ENCODE measurements at places on chromosomes 3 and 15.

DNA sequence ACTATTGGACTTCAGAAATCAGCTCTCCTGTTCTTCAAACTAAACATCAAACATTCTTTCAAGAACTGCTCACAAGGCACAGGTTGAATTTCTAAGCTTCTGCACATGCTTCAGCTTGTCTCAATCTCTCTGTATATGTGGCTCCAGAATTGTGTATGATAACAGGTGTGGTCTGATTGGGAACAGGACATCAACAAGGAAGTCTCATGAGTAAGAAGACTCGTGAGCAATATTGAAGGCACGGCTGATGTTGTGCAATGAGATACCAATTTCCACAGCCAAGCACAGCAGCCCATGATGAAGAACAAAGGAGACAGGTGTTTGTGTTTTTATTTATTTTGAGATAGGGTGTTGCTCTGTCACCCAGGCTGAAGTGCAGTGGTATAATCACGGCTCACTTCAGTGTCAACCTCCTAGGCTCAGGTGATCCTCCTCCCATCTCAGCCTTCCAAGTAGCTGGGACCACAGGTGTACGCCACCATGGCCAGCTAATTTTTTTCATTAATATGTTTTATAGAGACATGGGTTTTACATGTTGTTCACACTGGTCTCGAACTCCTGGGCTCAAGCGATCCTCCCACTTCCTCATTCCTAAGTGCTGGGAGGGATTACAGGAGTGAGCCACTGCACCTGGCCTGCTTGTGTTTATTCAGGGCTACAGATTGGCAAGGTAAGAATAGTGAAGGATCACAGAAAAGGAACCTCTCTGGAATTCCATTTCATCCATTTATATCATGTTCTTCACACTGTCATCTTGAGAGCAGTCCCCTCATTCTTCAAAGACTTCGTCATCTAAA, 32.2 kb upstream of the ABHD17C start:
- DNase-seq = no peak

DNA sequence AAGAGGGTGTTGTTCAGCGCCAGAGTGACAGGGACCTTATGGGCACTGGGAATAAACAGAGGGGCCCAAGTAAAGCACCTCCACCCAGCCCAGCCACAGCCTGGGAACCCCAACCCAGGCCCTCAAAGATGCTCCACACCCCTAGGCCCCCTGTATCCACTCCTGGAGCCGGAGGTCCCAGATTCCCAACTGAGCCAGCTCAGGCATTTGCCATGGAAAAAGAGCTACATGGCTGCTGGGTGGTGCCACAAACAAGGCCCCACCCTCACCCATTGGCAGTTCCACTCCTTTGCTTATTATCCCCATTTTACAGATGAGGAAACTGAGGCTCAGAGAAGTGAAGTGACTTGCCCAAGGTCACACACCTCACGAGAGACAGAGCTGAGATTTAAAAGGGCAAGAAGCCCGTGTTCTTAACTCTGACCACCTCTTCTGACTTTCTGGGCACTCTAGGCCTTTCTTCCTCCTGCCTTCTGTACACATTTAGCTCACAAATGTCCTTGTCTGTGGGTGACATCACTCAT, 16.9 kb downstream of the ANPEP start:
- DNase-seq = no peak

- DNase-seq = no peak
Observed at GRCh38 chr15:72368899-72369298, 6.9 kb downstream of the HEXA start.

DNA sequence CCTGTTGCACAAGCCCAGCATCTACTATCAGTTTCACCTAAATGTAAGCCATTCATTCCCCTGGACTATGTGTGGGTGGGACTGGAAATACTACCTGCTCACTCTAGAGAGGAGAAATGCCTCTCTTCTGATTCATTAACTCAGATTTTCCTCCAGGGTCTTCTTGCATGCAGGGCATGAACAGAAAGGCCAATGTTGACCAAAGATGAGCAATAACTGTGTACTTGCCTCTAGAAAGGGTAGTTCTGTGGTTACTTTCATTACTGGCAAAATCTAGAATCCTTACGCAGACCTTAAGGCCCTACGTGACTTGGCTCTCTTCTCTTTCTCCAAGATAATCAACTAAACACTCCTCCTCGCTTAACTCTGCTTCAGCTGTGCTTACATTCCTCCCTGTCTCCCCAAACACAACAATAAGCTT, 81.4 kb upstream of the PSMD6 start:
- DNase-seq = no peak

DNA sequence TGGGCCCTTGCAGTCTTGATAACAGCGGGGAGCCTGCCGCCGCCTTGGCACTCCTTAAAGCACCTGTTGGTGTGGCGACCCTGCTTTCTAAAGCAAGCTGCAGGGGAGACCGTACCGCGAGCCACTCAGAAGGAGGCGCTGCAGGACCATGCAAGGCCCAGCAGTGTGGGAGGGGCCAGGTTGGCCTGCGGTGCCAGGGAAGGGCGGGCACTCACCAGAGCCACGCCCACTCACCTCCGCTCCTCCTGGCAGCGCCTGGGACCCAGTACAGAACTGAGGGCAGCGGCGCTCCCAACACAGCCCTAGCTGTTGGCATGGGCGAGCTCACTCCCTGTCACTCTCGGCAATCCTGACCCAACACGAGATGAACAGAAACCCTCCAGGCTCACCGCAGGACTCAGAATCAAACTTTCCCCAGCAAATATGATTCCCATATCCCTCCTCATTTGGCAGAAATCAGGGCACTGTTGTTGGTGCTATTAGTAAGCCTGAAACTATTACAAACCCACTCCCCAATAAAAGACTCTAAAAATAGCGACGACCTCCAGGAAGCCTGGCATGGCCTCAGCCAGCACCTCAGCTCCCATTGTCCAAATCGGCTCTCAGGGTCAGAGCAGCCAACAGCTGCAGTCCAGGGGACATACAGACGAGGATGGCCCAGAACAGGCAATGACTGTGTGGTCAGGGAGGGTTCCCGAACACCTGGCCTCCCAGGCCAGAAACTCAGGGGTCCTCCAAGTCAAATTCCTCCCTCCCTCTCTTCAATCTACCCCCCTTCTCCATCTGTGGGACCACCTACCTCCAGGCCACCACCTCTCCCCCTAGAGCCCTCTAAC, 77.2 kb downstream of the TBC1D2B start:
- DNase-seq = peak; percentile 46

DNA sequence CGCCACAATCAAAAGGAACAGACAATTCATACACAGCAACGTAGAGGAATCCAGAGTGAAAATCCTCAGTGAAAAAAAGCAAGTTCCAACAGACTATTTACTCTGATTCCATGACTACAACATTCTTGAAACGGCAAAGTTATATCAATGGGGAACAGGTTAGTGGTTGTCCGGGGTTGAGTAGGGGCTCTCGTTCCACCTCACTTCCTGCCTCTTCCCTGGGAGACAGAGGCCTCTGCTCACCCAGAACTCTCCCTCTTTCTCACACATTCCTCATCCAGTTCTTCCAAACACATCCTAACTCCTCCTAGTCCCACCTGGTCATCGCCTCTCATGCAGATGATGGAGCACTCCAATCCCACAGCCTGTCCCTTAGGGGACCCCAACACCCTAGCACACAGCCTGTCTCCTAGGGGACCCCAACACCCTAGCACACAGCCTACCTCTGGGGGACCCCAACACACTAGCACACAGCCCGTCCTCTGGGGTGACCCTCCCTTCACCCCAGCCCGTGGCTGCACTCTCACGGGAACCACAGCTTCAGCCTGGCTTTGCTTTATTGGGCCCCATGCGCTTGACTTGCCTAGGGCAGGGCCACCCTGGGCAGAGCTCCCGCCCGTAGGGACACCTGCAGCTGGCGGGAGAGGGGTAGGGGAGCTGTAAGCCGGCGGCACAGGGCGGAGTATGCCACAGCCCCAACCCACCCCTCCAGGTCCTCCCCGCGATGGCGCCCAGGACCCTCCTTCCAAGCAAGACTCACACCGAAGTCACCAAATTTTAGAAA, 5.2 kb downstream of the OCA2 start:
- no peak for DNase-seq

- no peak for DNase-seq
Observed at GRCh38 chr3:52774066-52774713, 3.2 kb upstream of the ITIH1 start.

DNA sequence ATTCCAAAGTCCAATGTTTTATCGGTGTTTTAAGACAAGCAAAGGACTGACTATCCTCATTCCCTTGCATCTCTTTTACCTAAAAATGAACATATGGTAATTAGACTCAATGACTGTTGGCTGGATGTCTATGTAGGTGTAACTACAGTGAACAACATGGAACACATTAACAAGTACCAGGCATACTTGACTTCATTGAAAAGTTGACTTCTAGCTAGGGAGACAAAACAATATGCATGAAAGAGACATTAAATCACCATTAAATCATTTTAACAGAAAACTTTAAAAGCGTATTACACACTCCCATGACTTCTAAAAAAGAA, 34.3 kb upstream of the ANPEP start:
- no peak for DNase-seq

DNA sequence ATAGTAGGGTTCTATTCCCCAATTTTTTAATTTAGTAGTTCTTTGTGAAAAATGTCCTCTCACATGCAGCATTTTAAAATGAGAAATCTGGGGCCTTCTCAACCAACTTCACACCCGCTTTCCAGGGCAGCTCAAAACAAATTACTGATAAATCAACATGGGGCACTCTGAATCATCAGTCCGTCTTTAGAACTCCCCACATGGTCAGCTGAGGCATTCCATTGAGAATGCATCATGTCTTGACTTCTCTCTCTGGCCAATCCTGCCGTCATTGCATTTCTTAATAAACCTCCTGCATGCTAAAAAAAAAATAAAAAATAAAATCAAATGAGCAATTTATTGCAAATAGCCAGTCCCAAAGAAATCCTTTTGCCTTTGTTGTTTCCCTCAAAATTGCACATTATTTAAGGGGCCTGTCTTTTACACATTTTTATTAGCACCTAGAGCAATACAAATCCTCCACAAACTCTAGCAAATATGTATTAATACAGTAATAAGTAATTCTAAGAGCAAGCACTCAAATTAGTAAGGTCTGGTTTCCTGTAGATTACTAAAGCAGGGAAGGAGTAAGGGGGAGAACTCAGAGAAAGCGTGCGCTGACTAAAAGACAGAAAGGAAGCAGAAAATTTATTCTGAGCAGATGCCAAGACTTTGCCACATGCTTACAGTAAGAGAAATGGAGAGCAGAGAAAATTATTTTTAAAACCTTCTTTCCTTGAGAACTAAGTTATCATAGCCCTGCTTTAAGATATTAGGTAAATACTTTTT, 175.7 kb downstream of the TNIK start:
- DNase-seq = peak; percentile 88

DNA sequence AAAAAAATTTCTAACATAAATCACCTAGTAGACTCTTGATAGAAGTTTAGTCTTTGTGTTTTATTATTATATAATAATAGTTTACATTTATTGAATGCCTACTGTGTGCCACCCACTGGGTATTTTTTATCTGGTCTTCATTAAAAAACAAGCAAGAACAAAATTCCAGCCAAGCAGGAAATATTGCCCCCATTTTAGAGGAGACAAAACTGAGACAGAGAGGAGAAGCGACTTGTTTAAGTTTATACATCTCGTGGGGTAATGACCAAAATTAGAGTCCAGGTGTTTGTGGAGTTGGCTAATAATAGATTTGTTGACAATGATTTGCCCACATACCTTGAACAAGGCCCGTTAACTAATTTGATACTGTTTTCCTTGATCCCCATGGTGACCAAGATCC, 33.1 kb upstream of the FBXL22 start:
- no peak for DNase-seq

DNA sequence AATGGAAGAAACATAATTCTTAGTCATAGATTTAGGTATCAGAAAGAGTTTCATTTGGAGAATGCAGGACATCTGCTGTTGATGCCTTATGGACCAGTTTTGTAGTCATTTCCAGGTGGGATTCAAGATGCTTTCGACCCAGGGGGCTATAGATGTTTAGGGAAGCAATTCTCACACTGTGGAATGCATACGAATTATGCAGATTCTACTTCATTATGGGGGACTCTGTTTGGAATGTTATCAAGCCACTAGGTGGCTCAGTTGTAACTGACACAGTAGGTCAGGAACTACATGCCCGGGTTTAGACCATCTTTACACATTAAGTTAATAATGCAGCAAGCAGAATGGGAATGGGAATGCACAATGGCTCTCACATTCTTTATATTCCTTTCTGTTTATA, 1359.8 kb downstream of the ZPLD1 start:
- no peak for DNase-seq

DNA sequence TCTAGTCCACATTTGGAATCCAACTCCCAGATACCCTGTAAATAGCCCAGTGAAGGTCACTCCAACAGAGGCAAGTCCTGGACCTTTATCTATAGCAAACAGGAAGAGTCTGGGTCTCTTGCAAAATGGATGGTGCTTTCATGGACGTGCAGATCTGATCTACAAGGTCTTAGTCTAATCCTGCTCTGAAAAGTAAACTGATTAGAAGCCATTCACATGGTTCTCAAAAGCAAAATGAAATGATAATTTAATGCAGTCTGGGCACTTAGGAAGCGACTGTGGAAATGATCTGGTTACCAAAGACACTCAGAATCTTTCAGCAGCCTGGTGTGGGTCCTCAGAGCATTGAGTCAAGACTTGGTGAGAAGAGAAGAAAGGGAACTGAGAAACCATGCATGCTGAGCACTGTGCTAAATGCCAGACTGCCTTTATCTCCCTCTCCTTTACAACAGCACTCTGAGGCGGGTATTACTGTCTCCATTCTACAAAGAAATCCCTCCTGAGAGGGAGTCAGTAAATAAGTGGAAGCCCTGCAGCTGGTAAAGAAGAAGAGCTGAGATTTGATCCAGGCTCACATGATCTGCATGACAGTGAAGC, 29.0 kb downstream of the AQP9 start:
- DNase-seq = no peak

DNA sequence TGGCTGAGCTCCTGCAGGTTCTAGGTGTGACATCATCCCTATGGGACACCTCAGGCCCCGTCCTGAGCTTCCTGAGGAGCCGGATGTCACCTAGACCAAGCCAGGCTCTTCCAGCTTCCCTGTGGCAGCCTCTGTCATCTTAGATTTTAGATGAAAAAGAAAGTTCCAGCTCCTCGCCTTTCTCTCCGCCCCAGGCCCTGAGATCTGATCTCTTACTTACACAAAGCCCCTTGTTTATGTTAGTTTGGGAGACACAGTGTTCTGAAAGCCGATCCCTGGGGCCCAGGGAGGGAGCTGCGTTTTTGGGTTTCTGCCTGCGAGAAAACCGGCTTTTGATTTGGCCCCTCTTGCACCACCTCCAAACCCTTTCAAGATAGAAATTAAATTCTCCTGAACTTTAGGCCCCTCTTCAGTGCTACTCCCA, 40.2 kb upstream of the FAM107A start:
- DNase-seq = peak; percentile 96
